RCC 7860 (cell line): ENCODE measurements at places on chromosomes 3 and 15.

GRCh38 chr15:101188637-101189408, 63.0 kb downstream of the CHSY1 start:
- peak; percentile 54 for DNase-seq

- no peak for DNase-seq
Observed at GRCh38 chr3:65883613-65884012, 155.1 kb downstream of the MAGI1 start.

DNA sequence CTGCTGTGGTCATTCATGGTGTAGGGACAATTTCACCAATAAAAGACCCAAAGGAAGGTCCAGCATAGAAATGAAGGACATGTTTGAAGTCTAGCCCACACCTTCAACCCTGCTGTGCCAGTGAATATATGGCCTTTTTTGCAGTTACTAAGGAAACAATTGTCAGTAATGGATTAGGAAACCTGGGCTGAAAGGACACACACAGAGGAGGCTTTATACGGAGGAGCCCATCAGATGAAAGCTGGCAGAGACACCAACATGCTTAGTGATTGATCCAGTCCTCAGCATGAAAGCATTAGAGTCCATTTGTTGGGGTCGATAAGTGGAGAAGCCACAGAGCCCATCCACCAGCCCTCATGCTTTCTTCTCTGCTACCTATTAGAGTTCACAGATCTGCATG, 584.3 kb downstream of the AGBL1 start:
- DNase-seq = no peak

GRCh38 chr3:25532431-25533162, 104.5 kb downstream of the RARB start:
- peak; percentile 11 for DNase-seq

DNA sequence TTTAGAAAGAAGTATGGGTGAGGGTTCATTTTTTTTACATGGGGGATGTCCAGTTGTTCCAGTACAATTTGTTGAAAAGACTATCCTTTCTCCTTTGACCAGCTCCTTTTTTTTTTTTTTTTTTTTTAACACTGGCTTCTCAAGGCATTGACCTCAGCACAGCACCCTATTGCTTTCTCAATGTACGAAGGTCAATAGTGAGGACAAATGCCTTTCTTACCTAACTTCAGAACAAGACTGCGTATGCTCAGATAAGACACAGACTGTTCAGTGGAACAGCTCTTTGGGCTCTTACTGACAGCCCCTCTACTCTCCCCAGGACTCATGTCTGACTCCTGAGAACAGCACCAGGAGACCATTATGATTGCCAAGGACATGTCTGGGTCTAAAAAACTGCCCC, 10.4 kb upstream of the CILP start:
- DNase-seq = no peak
